Choroid plexus epithelial cell (primary cell): ENCODE measurements at places on chromosomes 2 and 18.

DNA sequence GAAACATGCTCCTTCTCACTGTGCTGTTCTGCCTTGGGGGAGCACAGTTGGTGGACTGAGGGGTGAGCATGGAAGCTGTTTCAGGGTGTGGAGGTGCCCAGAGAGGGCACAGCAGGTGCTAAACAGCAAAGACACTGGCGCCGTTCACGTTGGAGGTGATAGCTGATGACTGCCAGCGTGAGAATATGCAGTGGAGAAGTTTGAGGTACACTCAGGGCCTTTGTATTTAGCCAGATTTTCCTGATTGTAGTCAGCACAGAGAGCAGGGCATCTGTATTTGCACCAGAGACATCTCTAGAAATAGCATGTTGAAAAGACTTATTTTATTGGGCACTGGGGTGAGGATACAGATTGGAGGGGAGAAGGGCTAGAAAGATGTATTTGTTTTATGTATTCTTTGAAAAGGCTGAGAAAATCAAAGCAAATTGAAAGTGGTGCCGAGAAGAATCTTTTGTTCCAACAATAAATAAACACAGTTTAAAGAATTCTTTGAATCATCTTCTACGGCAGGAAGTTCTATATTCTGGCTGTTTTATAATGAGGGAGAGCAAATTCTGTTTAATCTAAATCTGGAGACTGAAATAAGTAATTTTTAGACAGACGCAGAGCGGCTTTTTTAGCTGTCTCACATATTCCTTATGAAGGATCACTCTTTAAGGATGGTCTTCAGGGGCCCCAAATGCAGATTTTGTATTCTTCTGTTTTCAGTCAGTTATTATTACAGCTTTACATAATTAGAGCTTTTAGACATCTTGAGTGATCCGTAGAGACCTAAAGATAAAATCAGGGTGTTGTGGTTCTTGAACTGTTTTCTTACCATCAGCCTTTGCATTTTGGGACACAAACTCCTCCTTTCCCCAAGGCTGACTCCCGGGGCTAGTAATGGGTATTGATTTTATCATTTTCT lies 7.1 kb downstream of the ZNF532 start:
- DNase-seq = peak; percentile 15

- no peak for DNase-seq
Measured at GRCh38 chr18:813172-814071, 1.4 kb upstream of the YES1 start.

DNA sequence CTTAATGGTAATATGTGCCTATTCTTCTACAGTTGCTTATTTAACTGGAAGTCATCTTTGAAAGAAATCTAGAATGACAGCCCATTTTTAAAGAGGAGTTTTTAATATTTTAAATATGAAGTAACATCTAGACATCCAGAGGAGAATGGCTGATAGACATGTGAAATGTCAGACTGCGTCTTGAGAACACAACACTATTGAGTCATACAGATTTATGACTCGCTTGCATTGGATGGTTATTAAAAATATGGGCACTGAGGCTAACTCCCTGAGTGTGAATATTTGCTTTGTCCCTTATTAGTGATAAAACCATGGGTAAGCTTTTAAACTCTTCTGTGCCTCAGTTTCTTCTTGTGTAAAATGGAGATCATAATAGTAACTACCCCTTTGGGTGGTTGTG lies 22.9 kb downstream of the TDRD15 start:
- no peak for DNase-seq

DNA sequence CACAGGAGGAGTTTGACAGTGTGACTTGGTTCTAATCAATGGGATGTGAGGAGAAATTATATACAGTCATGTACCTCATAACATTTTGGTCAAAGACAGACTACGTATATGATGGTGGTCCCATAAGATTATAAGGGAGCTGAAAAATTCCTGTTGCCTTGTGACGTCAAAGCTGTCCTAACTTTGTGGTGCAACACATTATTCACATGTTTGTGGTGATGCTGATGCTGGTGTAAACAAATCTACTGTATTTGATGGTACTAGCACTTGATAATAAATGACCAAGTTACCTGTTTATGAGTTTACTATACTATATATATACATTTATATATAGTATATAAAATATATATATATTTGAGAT lies 29.1 kb upstream of the TGIF1 start:
- DNase-seq = no peak

DNA sequence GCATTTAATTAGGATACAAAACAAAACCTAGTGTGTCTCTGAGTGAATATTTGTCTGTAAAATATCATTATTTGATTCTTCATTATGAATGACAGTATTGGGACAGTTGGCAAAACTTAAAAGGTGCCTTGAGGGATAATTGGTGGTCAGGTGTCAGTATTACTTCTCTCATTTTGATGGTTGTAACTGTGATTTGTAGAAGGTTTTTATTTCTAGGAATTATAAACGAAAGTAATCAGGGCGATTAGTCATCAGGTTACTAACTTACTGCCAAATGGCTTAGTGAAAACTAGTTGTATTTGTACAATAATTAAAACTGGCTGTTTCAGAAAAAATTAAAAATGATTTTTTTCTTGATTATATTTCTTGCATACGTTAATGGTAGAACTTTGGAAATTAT lies 117.6 kb downstream of the BIRC6 start:
- DNase-seq = no peak

DNA sequence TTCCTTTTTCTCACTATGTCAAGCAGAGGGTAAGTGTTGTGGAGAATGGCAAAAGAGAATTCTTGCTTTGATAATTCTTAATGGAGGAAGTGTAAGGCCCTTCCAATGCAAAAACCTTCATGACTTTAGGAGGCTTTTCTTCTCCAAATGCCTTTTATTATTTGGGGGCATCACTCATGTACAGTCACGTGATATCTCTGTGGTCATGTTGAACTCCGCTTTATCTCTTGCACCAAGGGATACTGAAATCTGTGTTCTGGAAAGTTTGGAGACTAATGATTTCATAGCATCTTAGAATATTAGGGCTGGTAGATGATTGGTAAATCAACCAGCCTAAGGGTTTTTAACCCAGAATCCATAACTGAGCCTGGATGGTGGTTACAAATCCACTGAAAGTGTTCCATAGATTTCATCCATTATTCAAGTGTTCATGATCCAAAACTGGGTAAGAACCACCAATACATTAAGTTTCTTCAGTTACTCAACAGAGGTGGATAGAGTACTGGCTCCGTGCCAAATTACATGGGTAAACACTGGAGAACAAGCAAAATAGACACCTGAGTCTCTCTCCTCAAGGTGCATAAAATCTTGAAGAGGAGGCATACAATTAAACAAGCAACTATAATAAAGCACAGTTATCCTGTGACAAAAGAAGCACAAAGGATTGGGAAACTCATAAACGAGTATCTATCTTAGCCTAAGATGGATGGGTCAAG lies 169.6 kb upstream of the EPHA4 start:
- no peak for DNase-seq

DNA sequence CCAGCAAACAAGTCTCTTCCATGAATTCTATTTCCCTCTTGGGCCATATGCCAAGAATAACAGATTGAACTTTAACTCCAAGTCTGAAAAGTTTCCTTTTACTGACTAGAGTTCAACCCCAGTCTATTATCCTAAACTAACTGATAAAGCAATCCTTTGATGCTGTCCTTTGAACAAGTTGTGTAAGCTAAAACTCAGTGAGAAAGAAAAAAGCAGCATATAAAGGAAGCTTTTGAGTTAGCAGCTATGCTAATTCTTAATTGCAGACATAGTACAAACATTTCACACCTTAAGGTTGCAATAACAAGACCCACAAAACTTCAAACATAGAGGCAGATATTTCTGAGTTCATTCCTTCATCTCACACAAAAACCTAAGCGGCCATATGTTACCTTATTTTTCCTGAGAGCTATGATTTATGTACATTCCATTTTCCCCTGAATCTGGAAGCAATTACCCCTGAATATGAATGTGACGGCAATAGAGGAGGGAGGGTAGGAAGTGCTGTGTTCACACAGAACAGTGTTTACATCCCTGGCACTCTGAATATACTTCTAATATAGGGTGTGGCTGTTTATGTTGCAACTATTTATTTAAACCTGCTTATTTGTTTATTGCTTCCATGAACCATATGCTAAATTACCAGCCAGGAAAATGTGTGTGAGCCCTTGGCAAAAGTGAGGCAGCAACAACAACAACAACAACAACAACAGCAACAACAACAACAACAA lies 180.6 kb downstream of the IRS1 start:
- peak; percentile 76 for DNase-seq

GRCh38 chr2:20300656-20301055 lies 50.0 kb downstream of the PUM2 start:
- no peak for DNase-seq

DNA sequence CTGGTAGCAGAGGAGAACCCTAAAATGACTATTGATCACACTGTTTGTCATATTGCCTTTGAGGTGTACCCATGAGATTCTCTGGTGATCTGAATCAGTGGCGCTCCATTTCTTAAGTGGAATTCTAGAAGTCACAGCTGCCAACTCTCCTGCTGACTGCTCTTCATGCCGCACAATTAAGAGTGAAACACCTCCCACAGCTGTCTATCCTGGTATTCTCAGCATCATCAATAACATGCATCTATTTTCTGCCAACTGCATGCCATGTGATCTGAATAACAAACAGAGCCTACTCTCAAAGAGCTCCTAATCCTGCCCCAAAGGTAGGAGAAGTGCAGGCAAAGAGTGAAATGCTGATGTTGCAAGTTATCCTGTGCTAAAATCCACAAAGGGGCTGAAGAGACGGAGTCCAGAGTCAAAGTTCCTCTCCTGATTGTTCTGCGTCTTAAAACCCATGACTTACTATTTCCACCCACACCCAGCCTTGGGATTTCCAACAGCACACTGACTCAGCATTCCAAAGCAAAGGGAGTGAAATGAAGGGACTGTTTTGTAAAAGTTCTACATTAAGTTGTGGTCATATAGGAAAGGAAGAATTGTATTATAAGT lies 13.7 kb upstream of the DAPL1 start:
- peak; percentile 70 for DNase-seq

DNA sequence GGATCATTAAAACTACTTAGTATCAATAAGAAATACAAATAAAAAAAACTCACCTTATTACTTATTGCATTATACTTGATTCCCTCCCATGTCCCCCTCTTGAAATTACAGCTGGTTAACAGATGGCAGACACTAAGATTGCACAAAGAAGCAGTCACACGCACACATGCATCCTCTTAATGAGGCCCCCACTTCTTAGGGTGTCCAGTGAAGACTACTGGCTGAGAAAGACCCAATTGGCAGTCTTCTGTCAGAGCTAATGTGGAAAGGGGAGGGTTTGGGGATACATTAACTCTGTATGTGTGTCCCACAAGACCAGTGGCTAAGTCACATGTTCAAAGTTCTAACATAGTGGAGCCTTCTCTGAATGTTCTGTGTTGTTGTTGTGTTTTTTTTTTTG lies 210.7 kb downstream of the MTX2 start:
- DNase-seq = no peak

GRCh38 chr2:239881561-239882320 lies 143.4 kb downstream of the NDUFA10 start:
- DNase-seq = peak; percentile 52

DNA sequence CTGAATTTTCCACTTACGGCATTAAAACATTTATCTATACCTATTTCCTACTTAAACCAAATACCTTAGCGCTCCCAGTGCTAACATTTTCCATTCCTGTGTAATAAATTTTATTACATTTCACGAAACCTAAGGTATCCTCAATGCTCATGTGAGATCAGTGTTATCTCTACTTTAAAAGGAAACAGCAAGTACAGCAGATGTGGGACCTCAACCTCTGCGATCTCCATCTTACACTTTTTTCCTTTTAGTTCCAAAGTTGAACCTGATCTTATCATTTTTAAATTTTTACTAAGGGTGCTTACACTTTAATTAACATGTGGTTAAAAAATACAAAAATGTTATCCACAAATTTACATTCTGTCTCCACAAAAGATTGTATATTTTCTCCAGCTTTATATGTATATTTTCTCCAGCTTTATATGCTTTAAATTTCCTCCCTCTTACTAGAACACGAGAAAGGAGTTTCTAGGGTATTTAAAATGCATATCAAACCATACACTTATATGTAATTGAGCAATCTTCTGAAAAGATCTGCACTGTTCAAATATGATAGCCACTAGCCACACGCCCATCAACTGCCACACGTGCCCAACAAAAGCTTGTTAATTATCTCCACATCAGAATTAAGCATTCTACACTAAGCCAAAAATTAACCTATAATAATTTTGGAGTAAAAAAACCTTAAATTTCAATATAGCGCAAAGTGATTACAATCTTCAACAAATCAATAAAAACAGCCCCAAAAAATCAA lies 38.1 kb downstream of the MBOAT2 start:
- no peak for DNase-seq
